ENCODE measurements at places on chromosomes 3 and 15. TPM values are rescaled to one million over a fixed set of nuclear protein-coding genes. Genes with fewer than 3 reads are reported as not detected.
A peak's percentile ranks its signal among the peaks of the same experiment; 100 is the strongest.

DNA sequence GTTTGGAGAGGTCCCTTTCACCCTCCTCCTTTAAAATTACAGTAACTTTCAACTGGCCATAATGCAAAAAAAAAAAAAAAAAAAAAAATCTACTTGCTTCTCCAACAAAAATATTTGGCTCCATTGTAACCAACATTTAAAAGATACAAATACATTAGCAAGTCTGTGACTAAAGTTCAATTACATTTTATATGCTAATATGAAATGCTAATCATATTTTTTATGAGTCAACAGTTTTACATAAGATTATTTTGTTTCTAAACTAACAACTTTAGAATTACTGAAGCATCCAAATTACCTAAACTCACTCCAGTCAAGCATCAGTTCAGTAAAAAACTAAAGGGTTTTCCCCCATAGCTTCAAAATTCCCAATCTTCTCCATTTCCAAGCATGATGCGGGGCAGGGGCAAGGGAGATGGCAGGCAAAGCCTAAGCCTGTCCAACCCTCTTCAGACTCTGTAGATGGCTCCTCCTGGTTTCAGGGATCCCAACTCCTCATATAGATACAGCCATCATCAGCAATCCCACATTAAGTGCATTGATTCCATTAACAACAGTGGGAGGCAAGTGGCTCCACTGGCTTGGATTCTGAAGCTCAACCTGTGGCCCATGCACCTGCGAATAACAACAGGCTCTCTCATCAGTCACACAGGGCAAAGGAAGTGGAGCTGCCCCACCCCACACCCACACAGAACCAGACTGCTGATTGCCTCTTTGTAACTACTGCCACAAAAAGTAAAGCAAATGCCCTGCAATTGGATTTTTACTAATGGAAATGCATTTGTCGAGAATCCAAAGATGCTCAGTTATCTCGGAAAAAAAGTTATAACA lies 15.0 kb downstream of the SFMBT1 start:
- peak; percentile 71 for DNase-seq

DNA sequence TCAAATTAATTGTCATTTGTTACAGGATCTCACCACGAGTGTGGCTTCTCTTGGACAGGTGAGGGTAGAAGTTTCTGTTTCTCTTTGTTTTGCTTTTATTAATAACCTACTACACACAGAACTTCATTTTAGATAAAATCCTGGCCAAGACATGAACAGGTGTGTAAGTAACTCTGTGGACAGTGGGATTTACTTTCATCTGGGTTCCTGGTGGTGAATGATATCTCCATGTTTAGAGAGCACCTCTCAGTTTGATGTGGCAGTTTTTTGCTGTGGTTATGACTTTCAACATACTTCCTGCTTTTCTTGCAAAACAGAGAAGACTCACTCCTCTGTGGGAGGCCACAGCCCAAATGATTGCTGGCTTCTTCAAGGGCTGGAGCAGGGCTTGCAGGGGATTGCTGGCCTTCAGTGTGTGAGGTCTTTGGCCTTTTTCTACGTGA lies 71.1 kb upstream of the XCR1 start:
- peak; percentile 76 for DNase-seq

DNA sequence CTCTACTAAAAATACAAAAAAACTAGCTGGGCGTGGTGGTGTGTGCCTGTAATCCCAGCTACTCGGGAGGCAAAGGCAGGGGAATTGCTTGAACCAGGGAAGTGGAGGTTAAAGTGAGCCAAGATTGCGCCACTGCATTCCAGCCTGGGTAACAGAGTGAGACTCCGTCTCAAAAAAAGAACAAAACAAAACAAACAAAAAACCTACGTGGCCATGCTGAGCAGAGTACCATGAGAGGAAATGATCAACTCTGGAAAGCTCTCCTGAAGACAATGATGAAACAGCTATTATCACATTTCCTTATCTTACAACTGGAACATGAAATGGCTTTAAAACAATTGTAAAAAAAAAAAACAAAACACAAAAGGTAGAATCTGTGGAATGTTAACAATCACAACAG lies 75.2 kb downstream of the CHSY1 start:
- DNase-seq = no peak

GRCh38 chr3:22951910-22952309 lies 251.2 kb upstream of the UBE2E2 start:
- no peak for DNase-seq

DNA sequence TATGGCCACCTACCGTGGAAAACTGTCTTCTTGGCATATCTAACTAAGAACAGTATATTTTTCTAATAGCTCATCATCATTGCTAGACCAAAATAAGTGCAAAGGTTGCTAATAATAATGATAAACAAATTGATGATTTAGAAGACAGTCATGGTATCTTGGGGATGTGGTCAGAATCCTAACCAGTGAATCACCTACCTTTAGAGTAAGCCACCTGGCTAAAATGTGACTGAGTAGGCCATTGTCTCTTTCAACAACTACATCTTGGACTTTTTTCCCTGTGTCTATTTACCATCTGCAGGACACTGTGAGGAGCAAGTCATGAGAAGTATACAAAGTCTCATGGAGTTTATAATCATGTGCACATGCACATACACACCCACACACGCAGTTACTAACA lies 273.5 kb upstream of the SEMA6D start:
- DNase-seq = no peak

DNA sequence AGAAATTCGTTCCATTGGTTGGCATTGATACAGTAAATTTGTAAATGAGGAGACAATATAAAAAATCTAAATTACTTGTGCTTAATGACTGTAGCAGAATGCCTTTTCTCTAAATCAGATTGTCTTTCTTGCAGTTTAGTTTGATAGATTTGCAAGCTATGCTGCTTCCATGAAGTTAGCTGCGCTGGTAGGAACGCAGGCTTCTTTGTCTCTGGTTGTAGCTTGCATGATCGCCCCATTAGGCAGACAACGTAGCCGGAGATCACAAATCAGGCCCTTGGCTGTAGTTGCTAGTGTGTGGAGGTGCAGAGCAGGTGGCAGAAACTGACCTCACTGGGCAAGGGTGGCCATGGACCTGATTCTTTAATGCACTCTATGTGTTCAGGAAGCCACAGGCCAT lies 6.1 kb downstream of the ZIC1 start:
- DNase-seq = no peak

- DNase-seq = no peak
Observed at GRCh38 chr15:57048930-57049549, 130.6 kb downstream of the TCF12 start.

DNA sequence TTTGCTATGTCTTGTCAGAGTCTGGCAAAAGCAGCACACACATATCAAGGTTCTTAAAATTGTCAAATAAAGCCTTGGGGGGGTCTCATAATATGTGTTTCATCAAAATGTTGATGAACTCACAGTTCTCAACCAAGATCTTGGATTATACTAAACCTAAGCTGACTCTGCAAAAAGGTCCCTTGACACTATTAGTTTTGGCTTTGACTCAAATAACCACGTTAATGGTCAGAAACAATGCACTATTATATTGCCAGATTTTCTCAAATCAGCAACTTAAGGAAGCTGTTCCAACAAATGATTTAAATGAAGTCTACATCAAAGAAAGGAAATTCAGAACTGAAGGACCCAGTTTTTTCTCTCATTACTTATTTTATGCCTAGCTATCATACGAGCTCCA lies 1063.9 kb downstream of the ROBO1 start:
- DNase-seq = no peak

GRCh38 chr3:27632431-27633223 lies 89.5 kb downstream of the EOMES start:
- DNase-seq = peak; percentile 52

GRCh38 chr15:87667643-87668042 lies 588.9 kb downstream of the NTRK3 start:
- DNase-seq = no peak

DNA sequence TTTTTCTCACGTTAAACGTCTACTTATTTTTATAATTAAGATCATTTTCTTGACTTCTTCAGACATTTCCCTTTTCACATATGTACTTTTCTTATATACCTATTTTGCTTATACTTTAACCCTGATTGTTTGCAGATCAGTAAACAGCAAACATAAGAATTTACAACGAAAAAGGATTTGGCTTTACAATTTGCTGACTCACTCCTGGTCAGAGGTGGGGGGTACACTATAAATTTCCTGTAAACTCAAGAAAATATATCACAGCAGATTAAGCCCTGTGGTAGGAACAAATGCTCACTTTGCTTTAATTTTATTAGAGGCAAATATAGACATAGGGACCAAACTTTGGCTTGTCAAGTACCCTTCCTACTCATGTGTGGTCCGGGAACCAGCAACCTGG lies 185.0 kb downstream of the PLCL2 start:
- DNase-seq = no peak

GRCh38 chr3:107598926-107599771 lies 76.4 kb downstream of the BBX start:
- peak; percentile 68 for DNase-seq

GRCh38 chr3:192887047-192887446 lies 30.6 kb downstream of the MB21D2 start:
- no peak for DNase-seq

GRCh38 chr15:85415783-85416182 lies 35.4 kb downstream of the AKAP13 start:
- DNase-seq = no peak

GRCh38 chr3:62562017-62562416 lies 188.7 kb upstream of the FEZF2 start:
- no peak for DNase-seq

- peak; percentile 92 for DNase-seq
Observed at GRCh38 chr15:69760890-69761568, 308.4 kb downstream of the RPLP1 start.

The TRPM1 gene
- total RNA-seq = not detected

The NANOGP8 gene
- not detected for total RNA-seq

The TGM5 gene
- 0.22 TPM for total RNA-seq

The NPHP3 gene
- 14.2 TPM for total RNA-seq

The POTEB gene
- total RNA-seq = not detected

The STAB1 gene
- 0.20 TPM for total RNA-seq

The GOLGA6A gene
- total RNA-seq = not detected

The GSK3B gene
- total RNA-seq = 32.1 TPM
